ENCODE measurements at places on chromosomes 1 and 21.
A peak's percentile ranks its signal among the peaks of the same experiment; 100 is the strongest.

- no peak for DNase-seq
These were observed 52.1 kb upstream of the SLC44A3 start for GRCh38 chr1:94768036-94768435.

GRCh38 chr1:206005778-206006180 is 2.6 kb upstream of the RAB7B start:
- DNase-seq: no peak

DNA sequence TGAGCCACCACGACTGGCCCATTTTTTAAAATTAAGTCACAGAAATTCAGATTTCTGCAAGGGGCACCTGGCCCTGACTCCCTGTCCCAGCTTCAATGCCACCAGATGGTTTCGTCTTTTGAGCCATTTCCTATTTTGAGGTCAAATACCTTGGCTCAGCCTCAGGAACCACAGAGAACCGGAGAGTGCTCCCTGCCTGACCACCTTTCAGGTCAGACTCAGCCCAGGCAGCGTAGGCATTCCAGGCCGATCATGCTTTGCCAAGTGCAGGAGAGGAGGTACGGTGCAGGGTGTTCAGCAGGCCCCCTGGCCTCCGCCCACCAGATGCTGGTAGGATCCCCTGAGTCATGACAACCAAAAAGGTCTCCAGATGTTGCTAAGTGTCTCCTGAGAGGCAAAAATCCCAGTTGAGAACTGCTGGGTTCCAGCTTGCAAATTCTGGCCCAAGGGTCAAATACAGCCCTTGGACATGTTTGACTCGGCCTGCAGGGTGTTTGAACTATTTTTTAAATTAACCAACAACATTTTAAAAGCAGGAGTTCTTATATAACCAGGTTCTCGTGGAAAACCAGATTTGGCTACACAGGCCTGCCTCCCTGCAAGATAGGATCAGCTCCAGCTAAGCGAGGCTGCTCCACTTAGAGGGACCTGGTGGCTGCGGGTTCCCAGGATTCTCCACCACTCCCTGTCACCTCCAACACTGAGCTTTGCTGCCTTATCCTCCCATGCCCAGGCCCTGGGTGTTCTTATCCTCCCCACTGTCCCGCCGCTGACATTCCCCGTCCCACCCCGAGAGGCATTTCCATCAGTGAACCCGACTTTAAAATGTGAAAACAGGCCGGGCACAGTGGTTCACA is 61.9 kb upstream of the TARDBP start:
- no peak for DNase-seq

DNA sequence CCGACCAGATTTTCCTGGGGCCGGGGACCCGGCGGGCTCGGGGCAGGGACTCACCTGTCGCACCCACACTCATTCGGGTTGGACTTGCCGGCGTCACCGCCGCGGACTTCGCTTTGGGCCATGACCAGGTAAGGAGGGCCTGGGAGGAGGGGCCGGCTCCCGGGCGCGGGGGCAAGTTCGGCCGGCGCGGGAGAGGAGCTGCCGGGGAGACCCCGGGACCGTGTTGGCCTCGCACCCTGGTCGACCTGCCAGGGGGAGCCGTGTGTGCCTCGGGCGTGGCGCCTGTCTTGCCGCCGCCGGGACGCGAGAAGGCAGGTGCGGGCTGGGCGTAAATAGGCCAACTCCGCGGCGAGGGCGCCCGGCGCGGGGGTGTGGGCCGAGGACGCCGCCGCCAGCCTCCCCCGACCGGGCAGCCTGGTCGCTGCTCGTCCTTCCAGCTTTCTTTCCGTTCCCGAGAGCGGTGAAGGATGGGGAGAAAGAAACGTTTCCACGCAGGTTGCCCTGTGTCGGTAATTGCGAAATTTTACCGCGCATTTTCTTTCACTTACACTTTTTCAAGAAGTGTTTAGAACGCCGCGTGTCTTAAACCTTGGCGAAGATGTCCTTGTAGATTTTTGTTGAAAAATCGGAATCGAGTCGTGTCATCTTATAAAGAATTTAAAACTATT is 558 bp downstream of the USP1 start:
- peak; percentile 19 for DNase-seq

GRCh38 chr21:30153697-30154340 is 12.8 kb downstream of the CLDN17 start:
- no peak for DNase-seq

DNA sequence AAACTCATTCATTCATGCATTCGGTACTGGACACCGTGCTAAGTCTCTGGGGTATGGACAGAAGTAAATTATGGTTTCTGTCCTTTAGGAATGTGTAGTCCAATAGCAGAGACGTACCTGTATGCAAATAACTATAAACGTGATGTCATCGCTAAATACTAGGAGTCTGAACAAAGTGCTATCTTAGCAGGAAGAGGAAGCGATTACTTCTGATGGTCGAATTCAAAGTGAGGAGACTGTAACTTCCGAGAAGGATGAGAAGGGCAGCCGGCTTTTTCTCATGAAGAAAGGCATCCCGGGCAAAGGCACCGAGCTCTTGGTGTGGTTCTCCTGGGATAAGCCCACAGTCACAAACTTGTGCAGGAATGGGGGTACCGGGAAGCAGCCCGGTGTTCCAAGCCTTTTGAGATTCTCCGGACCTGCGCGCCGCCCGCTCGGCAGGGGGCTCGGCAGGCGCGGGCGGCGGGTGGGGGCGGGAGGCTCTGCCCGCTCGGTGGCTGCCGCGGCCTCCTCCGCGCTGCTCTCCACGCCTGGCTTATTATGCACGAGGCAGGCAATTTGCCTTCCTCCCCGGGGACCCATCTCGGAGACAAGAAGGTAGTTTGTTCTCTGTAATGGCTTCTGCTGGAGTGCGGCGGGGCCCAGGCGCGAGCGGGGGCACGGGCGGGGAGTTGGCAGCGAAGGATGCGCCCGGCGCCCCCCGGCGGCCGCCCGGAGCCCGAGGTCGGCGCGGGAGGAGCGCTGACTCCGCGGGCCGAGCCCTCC is 67.5 kb upstream of the CD1D start:
- DNase-seq: no peak

DNA sequence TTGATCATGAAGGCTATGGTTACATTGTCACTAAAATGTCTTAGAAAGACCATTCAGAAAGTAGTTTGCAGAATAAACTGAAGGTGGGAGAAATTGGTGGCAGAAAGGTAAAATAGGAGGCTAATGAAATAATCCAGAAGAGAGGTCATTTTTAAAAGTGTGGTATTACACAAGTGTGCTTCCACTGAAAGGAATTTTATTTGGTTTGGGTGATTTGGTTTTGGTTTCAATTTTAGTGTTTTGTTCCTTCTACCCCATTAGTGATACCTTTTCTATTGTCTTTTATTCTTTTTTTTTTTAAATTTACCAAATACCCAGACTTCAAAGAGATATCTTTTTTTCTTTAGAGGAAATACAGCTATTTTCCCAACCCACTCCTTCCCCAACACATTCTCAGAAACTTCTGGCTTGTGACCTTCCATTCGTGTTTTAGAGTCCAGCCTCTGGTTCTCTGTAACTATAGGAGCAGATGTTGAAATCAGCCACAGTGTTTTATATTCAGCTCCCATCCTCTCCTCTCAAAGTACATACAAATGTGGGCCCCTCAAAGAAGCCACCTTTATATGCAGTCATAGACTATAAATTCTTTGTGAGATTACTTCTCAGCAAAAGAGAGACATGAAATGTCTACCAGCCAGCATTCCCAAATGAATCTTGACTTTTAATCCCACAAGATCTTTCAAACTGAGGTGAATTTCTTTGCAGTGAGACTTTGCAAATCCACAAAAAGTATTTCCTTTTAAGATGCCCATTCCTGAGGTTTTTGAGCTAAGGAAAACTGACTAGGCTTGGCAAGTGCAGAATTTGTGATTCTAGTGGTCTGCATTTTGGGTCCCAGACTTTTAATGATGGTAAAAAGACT is 42.0 kb upstream of the PALMD start:
- DNase-seq: no peak

DNA sequence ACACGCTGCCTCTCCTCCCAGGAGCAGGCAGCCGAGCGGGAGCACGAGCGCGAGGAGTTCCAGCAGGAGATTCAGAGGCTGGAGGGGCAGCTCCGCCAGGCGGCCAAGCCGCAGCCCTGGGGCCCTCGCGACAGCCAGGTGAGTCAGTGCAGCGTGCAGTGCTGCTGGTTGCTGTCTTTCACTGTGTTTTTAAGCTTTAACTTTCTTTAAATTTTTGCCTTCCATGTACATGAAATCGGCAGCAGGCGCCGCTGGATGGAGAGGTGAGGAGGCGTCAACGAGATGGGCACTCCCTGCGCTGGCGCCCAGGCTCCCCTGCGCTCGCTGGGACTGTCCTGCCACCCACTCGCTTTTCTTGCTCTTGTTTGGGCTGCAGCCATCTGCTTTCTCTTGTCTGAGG is 60.7 kb upstream of the DIP2A start:
- no peak for DNase-seq

DNA sequence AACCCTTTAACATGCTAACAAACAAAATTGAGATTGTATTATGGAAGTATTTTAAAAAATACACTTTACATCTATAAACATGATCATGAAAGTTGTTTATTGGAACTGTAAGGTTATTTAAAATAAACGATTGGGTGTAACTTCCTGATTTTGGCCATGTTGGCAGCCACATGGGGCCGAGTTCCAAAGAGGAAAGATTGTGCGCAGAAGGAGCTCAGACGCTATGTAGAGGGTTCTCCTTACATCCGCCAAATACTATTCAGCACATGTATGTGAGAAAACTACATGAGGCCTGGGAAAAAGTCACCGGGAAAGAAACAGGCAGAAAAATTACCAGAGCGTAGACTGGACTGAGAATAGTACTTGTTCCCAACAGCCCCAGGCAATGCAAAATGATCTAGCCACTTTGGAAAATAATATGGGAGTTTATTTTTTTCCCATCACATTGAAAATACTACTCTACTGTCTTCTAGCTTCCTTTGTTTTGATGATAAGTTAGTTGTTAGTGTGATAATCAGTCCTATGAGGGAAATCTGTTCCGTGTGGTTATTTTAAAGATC is 35.7 kb upstream of the B3GALT2 start:
- no peak for DNase-seq

DNA sequence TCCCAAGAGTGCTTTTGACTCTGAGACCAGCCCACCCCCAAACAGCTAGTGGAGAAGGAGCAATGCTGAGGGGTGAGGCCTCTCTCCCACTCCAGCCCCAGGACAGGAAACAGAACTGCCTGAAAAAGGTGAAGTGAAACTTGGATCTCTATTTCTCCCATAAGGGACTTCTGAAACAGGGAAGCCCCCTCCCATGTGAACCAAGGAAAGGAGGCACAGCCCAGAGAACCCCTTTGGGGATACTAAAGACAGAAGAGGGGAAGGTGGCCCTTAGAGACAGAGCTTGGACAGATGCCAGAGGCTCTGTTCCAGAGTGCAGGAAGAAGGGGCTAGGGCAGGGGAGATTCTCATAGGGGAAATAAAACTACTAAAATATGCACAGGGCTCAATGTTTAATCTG is 2.9 kb downstream of the TNFAIP8L2 start:
- no peak for DNase-seq

- DNase-seq: no peak
These were observed 144.9 kb downstream of the CD247 start for GRCh38 chr1:167373398-167373797.

DNA sequence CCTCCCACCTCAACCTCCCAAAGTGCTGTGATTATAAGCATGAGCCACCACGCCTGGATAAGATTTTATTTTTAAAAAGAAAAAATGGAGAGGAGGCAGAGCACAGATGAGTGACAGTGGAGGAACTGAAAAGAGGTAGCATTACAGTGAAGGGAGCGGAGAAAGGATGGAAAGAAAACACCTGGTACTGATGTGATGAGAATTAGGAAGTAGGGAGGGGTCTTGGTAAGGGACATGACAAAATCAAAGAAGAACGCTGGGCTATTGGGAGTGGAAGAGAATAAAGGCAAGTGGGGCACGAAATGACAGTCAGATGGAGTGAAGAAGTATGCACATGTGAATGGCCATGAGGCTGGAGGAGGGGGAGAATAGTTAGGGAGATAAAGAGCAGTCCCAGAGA is 2.3 kb downstream of the FCRLA start:
- no peak for DNase-seq

DNA sequence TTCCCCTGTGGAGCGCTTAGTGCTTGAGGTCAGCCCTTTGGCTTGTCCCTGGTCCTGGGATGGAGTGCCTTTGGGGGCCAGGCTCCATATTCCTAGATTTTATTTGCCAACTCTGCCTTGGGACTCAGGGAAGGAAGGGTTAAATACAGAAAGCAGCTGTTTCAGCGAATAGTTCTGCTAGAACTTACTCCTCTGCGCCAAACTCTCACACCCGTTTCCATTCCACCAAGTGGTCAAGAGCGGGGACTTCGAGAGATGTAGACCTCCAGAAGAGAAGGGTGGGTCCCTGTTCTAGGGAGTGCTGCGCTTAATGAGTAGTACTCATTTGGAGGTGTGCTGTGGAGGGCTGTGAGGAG is 704 bp upstream of the TOMM40L start:
- no peak for DNase-seq

- DNase-seq: no peak
These were observed 78.2 kb downstream of the NFIA start for GRCh38 chr1:61160526-61160925.

GRCh38 chr1:183089025-183089639 is 65.9 kb downstream of the LAMC1 start:
- no peak for DNase-seq

DNA sequence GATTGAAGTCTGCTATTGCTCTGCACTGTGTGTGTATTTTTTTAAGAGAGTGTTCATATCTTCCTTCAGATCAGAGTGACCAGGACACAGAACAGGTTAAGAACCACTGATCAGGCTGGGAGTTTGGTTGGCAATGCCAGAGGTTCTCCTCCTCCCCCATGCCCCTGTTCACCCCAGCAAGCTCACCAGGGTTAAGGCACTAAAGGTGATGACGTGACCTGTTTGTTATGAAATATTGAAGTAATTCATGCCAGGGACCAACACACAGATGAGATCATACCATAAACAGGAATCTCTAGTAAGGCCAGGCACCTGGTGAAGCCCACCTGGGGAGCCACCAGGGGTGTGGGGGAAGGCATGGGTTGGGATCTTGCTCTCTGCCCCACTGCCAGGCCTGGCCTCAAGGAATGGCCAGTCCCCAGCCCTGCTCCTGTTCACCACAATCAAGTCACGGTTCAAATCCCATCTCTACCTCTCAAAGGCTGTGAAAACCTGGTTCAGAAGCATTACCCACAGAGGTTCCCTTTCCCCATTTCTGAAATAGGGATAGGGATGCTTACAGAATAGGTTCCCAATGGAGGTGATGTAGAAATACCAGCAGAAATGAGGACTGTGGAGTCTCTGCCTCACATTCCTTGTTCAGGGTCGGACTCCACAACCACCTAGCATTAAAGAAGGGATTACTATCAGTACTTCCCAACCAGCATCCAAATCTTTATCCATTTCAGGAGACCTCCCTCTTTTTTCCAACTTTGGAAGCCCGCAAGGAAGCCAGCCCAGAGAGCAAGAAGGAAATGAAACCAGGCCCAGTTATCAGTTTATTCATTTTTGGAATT is 2.4 kb downstream of the ID3 start:
- no peak for DNase-seq

GRCh38 chr21:33237486-33237885 is 7.7 kb downstream of the IFNAR2 start:
- no peak for DNase-seq

- no peak for DNase-seq
These were observed 27.2 kb downstream of the EPRS1 start for GRCh38 chr1:220019071-220019470.

- DNase-seq: no peak
These were observed 36.6 kb downstream of the OLFM3 start for GRCh38 chr1:101960142-101960541.

- DNase-seq: peak; percentile 89
These were observed 14.4 kb downstream of the CDK18 start for GRCh38 chr1:205518661-205519540.

- no peak for DNase-seq
These were observed 30.3 kb downstream of the GALNT2 start for GRCh38 chr1:230097370-230097769.

GRCh38 chr1:78718566-78718965 is 68.9 kb downstream of the IFI44 start:
- DNase-seq: no peak

All from substantia nigra (tissue), 51 donors.